ENCODE measurements at places on chromosomes 1 and 21. TPM values are rescaled to one million over a fixed set of nuclear protein-coding genes. Genes with fewer than 3 reads are reported as not detected.

Gene FCGR1A
- not detected for total RNA-seq

Gene CFHR4
- total RNA-seq, result not detected

Gene KCNJ15
- not detected for total RNA-seq

Gene GPR37L1
- total RNA-seq, result 0.04 TPM

Gene ILDR2
- under 0.01 TPM for total RNA-seq

Gene CR1
- total RNA-seq, result not detected

Gene RRP15
- 39.3 TPM for total RNA-seq

Gene RGS18
- not detected for total RNA-seq

Gene CACNA1S
- total RNA-seq, result not detected

Gene PTGFR
- 7.8 TPM for total RNA-seq

Gene NCAM2
- total RNA-seq, result 2.4 TPM

Gene PM20D1
- total RNA-seq, result not detected

Measured in PC-3 (cell line).